GM04503 (cell line): ENCODE measurements at places on chromosomes 3 and 15.

- no peak for DNase-seq
Observed at GRCh38 chr3:42655331-42655888, 1.9 kb downstream of the ZBTB47 start.

- peak; percentile 65 for DNase-seq
Observed at GRCh38 chr3:193732391-193732790, 139.4 kb downstream of the OPA1 start.

- no peak for DNase-seq
Observed at GRCh38 chr3:46447228-46447985, 17.3 kb downstream of the LTF start.

DNA sequence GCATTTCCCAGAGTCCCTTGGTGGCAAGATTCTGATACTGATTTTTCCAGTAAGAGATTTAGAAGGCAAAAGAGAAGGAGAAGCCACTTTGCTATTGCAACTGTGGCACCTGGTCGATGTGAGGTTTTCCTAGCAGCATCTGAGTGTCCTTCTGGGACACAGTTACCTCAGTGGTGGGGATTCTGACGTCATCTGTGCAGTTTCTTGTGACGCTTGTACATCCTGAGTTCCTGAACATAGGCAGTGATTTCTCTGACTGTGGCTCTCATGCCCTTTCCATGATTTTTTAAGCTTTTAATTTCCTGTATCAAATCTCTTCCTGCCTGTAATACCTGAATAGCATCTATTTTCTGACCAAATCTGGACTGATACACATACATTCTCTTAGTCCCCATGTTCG is 8.9 kb downstream of the USP13 start:
- no peak for DNase-seq

DNA sequence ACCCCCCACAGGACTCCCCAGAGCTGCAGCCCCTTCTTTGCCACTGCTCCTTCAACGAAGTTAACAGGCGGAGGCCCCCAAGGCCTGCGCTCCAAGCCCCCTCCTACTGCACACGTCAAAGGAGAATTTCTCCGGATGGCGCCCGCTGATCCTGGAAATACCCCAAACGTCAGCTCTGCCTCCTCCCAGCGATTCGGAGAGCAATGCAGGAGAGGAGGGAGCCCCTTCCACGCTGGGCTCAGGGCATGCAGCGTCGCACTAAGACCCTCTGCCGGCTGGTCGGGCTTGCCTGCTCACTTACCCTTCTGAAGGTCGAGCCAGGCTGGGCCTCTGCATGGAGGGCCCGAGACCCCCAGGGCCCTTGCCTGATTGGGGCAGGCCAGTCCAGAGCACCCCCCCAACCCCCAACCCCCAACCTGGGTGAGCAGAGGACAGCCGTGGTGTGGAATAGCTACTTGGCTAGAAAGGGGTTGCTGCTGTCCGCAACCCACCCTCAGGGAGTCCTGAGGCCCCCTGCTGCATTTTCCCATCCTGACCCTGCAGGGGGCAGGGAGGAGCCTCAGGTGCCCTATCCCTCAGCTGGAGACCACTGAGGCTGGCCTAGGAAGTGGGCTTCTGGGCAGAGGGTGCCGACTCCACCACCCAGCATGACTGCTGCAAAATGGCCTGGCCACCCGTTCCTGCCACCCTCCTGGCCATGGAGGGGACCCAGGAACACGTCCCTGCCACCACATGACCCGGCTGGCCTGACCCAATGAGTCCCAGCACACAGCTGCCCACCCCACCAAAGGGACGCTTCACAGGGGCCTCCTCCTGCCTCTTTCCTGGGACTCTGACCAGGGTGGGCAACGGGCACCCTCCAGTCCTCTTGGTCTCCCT is 976 bp downstream of the ATP2B2 start:
- no peak for DNase-seq

GRCh38 chr3:147305533-147306250 is 100.7 kb downstream of the ZIC4 start:
- no peak for DNase-seq
